ENCODE measurements at places on chromosomes 3 and 15.

- DNase-seq, result no peak
Measured at GRCh38 chr15:61057376-61057775, 171.7 kb downstream of the RORA start.

DNA sequence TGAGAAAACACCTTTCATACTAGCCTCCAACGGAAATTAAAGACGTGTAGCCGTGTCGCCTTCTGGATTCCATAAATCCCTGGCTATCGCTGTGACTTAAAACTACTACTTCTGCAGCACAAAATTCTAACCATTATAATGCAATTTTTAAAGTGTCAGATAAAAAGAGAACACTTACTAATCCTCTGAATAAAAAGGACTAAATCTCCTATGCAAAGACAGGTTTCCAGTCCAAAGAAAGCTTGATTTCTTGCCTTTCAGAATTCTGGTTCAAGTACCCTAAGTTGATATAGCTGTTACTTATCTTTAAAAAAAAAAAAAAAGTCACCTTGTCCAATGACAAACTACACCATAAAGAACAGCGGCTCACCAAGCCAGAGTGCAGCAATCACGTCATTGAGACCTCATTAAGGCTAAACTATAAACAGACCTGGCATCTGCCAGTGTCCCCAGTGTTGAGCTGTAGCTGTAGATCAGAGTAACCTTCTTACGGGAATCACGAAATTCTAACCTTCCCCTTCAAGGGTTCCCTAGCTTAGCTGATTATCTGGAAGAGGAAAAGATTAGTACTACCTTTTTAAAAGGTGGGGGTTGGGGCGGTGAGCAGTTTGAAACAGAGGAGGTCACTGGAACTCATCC is 2.2 kb downstream of the ABCC5 start:
- DNase-seq, result no peak

GRCh38 chr3:25897019-25897418 is 107.1 kb downstream of the OXSM start:
- DNase-seq, result no peak

DNA sequence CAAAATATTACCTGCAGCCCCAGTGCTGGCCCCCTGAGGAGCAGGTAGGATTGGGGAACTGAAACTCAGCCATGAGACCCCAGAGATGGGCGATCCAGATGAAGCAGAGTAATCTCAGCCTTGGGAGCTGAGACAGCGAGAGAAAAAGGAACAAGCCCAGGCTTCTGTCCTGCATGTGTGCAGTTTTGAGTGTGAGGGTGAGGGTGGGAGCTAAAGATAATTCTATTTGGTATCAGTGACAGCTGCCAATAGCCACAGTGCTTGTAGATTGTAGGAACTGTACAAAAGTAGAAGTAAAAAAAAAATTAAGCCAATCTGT is 5.9 kb downstream of the ATP8B4 start:
- DNase-seq, result no peak

GRCh38 chr3:17894434-17895060 is 152.1 kb upstream of the TBC1D5 start:
- DNase-seq, result peak; percentile 20

- no peak for DNase-seq
Measured at GRCh38 chr15:90441027-90441426, 53.0 kb downstream of the IQGAP1 start.

GRCh38 chr3:172929451-172929850 is 178.9 kb downstream of the ECT2 start:
- no peak for DNase-seq

- no peak for DNase-seq
Measured at GRCh38 chr3:53079791-53080555, 34.1 kb upstream of the SFMBT1 start.

GRCh38 chr15:96264351-96264798 is 66.1 kb upstream of the NR2F2 start:
- no peak for DNase-seq
